ENCODE measurements at places on chromosomes 12 and 14.

- no peak for DNase-seq
Measured at GRCh38 chr14:63362389-63362819, 43.7 kb upstream of the GPHB5 start.

DNA sequence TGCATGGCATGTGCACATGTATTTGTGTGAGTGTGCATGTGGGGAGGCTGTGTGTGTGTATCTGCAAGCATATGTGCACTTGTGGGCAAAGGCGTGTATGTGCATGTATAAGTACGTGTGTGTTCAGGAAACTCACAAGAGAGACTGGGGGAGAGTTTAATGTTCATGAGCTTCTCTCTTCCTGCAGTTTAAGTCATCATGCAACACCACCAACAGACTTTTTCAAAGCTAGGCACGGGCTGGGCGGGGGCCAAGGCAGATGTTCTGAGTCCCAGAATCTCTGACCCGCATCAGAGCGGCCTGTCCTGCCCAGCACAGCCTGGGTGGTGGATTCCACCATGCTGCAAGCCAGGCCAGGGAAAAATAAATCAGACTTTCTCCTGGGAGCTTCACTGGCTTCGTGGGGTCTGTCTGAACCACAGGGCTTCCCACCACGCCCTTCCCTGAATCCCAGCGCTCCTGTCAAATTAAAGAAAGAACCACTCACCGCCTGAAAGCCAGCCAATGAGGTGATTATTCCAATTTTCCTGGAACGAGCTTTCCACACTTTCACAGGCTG, 75.7 kb downstream of the PITPNM2 start:
- DNase-seq: no peak

GRCh38 chr12:89393551-89394121, 41.3 kb upstream of the DUSP6 start:
- DNase-seq: no peak

DNA sequence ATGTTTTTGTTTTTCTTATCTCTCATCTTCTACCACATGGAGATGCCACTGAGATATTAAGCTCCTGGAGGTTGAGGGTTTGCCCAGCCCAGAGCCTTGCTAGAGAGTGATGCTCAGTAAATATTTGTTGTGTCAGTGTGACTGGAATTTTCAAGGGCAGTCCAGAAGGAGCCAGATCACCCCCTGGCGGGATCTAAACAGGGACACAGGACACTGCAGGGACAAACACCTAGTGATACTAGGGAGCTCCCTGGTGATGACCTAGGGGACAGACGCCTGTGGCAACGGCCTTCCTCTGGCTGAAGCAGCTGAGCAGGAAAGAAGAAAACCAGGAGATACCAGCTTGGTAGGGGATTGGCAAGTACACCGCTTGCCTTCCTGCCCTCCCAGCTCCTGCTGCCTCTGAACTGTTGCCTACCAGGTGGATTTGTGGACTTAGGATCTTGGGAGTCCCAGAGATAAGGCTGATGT, 714.4 kb upstream of the TBX3 start:
- DNase-seq: no peak

DNA sequence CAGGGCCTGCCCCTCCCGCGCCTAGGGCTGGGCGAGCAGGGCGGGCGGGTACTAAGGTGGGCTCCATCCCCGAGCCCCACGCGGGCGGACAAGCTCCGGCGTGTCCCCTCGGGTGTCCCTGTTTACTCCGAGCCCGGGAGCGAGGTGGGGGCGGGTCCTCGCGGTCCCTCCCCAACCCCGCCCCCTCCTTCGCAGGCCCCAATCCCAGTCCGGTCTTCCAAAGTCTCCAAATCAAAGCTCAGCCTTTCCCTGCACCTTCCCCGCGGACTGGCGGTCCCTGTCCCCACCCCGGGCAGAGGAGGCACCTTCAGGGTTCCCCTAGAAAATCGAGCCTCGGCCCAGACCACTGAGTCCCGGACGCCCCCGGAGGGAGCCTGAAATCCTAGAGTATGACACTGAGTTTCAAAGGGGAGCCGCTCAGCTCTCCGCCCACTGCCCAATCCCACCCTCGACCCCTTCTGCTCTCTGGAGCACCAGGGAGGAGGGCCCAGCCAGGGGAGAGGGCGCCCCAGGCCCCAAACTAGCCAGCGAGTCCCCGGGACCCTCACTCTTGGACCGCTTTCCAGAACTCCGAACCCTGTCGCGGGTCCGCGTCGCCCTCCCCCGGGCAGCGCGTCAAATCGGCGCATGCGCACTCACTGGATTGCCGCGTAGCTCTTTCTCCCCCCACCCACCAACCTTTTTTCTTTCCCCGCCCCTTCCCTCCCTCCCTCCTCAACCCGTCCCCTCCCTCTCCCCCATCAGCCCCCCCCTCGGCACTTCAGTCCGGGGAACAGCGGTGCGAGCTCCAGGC, at the start of gene LRP1:
Gene LRP1, plus strand, starts transcription at position 758 of the 793 bp plus-strand sequence. CDS start 482 bp downstream, outside the sequence.
- DNase-seq: no peak

- DNase-seq: no peak
Measured at GRCh38 chr12:78118036-78118435, 287.3 kb downstream of the NAV3 start.

DNA sequence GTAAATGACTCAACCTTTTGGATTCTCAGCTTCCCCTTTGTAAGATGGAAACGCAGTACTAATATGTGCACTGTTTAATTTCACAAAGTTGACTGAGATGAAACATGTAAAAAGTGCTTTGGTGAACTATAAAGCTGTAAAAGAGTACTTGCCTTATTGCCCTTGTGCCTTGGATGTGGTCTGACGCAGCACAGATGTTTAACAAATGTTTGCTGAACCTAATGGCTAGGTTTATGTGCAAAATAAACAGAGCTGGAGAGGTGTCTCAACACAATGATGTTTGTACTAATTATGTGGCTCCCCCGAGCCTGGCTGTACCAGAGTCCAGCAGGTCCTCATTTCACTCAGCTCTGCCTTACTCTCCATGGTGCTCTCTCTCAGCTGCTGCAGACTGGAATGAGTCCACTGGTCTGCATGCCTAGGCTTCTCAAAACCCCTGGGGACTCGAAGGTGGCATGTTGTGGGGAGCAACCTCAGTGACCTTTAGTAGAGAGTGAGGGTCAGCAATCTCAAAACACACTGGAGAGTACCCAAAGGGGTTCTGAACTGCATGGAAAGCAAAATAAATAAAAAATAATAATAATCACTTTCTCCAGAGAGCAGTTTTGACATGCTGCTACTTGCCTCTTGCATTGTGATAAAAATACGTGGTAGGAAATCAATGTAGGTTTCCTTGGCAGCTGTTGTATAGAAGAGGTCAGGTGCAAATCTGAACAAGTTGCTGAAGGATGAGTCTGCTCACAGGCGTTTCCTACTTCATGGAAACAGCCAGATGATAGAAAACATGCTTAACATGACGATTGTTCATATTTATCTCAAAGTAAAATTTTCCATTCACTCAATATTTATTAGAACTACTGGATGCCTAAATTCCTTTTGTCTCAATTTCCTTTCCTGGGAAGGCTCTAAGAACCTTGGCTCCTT, 8.5 kb upstream of the AMIGO2 start:
- peak; percentile 91 for DNase-seq

DNA sequence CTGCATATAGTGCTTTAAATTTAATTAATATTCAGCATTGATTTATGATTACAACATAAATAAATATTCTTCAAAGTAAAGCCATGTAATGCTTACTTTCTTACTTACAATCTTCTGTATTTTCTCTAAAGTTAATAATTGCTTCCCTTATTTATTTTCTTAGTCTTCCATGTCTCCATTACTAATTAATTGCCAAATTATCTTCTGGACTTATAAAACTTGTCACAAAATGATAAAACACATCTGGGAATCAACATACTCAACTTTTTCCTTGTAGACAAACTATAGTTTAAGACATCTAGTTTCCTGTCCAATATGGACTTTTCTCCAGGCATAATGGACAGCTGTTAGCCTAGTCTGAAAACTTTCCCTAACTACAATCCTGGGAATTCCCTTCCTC, 466.6 kb downstream of the FLRT2 start:
- no peak for DNase-seq

- DNase-seq: peak; percentile 44
Measured at GRCh38 chr12:50283229-50283923, at the start of gene LIMA1. Gene LIMA1, minus strand, starts transcription at chr12:50283520. Its CDS starts 34,769 bp downstream, at chr12:50248751.

- DNase-seq: no peak
Measured at GRCh38 chr12:30752255-30752654, 2.5 kb downstream of the CAPRIN2 start.

DNA sequence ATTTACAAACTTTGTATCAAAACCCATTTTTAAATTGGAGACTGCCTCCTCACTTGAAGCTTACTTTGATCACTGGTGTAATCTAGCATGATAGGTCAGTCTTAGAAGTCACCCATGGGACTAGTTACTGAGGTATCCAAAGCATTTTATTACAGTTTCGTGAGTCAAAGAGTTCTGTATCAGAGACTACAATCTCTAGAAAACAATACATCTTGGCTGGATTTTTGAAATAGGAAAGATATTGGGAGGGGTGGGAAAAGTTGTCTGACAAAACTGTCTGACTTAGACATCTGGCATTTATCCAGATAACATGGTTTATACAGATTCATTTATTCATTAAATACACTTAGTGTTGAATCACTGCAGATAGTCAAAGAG, 173.5 kb upstream of the PDZRN4 start:
- DNase-seq: peak; percentile 61

GRCh38 chr14:75636100-75636692, 24.5 kb downstream of the ERG28 start:
- DNase-seq: no peak

- DNase-seq: no peak
Measured at GRCh38 chr14:53915364-53916014, 41.1 kb downstream of the BMP4 start.

- no peak for DNase-seq
Measured at GRCh38 chr12:74412606-74413230, 124.9 kb upstream of the ATXN7L3B start.

DNA sequence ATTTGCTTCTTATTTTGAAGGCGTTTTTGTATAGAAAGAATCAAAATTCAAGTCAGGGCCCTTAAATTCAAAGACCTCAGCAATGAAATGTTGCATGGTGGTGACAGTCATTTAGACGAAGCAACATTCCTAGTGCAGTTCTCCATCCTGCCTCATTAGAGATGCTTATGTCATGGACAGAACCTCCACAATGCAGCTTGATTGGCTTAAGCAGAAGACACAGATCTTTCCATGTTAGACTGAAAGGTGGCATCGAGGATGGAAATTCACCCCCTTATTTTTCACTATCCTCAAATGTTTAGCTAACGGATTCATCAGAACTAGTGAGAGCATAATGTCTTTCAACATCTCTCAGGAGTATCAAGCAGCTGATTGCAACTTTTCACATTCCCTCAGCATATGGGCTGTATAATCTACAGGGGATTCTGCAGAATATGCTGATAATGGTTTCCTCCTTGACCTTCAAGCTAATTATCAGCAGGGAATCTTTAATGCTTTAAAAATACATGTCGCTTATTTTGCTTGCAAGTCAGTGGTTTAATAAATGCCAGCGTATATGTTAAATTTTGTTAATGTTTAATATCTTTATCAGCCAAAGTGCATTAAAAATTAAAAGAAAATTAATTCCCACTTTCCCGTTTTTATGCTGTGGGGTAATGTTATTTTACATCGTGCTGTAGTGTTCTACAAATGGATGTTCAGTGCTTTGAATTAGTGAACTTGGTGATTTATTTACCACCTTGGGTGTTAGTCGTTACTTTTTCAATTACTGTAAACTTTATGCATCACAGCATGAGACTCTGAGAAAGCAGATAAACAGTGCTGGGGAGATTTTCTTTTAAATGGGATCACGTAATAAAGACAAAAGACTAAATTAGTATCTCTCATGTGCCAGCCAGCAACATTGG, 12.8 kb upstream of the NRDE2 start:
- DNase-seq: no peak

DNA sequence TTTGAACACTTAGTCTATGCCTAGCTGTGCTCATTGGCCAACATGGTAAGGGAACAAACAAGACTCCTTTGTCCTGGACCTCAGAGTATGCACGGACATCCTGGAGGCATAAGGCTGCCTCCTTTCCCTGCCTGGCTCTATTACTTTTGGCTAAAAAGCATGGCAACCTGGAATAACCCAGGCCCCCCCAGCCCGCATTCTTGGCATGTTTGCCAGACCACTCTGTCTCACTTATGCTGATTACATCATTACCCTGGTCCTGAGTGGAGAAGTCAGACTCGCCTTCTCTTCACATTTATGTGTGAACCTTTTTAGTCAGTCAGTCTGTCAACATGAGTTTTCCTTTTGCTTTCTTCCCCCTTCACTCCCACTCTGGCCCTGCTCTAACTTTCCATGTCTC, 58.0 kb upstream of the ELK3 start:
- DNase-seq: no peak

- no peak for DNase-seq
Measured at GRCh38 chr12:1356285-1356684, 238.1 kb downstream of the FBXL14 start.

DNA sequence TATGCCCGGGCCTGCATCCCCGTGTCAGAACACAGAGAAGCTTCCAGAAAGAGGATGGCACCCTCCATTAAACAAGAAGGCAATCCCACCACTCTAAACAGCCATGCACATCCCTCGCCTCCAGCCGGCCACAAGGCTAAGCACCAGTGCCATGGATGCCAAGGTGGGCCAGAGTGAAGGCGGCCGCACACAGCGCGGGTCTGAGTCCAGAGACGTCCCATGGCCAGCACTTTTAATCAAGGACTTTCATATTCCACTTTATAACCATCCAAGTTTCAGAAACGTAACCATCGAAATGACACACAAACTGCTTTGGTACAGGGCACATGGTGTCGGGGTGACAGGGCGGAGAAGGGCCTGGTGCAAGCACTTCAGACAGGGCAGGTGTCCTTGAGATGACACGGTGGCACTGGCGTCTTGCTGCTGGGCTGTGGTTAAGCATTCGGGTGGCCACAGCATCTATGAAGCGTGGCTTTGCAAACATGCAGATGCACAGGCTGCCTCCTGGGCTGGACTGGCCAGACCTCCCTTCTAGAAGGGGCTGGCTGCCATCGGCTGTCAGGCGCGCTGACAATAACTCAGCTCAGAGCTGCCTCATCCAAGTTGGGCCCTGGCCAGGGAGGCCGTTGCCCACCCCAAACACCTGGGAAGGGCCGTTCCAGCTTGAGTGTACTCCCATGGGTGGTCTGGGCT, 117.2 kb downstream of the RFLNA start:
- DNase-seq: no peak

DNA sequence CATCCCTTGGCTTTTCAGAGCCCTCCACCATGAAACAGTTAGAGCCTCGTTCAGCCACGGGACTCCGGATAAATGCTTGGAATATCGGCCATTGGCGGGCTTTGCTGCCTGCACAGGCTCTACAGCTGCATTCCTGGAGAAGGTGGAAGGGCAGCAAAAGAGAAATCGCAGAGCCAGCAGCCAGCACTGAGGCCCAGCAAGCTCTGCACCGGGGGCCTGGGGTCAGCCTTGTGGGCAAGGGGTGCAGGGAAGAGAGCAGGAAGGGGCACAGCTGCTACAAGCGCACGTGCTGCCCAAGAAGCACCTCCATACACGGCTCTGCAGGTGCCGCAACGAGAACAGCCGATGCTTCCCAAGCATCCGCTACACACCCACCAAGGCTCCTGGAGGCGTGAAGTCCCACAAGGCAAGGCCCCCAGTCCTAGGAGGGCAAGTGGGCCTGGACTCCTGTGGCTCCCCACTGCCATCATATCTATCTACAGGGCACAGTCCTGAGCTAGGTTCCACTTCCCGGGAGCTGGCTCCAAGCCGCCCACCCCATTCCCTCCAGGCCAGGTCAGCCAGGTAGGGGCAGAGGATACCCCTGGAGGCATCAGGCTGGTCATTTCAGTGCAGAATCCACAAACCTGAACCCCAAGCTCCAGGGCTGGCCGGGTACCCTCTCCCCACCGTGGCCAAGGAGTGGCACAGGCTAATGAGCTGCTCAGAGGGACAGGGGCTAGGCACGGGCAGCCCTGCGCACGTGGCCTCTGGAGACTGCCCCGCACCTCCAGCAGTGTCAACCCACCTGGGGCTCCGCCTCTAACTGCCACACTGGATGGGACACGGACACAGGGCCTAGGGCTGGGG, 40.2 kb downstream of the CCNK start:
- DNase-seq: no peak
